ENCODE measurements at places on chromosomes 1 and 21. TPM values are rescaled to one million over a fixed set of nuclear protein-coding genes. Genes with fewer than 3 reads are reported as not detected.
A peak's percentile ranks its signal among the peaks of the same experiment; 100 is the strongest.

GRCh38 chr1:39187275-39188046 lies 17.0 kb upstream of the MACF1 start:
- no peak for DNase-seq

ADCY10 gene
- not detected for total RNA-seq

GRCh38 chr1:230647321-230647720 lies 5.0 kb downstream of the COG2 start:
- no peak for DNase-seq

GRCh38 chr1:214718724-214719123 lies 115.7 kb downstream of the CENPF start:
- DNase-seq, result no peak

- DNase-seq, result no peak
Observed at GRCh38 chr1:27560268-27561123, 43.4 kb downstream of the AHDC1 start.

- DNase-seq, result no peak
Observed at GRCh38 chr1:150142083-150142482, 7.6 kb upstream of the PLEKHO1 start.

GBP2 gene
- 82.6 TPM for total RNA-seq

DNA sequence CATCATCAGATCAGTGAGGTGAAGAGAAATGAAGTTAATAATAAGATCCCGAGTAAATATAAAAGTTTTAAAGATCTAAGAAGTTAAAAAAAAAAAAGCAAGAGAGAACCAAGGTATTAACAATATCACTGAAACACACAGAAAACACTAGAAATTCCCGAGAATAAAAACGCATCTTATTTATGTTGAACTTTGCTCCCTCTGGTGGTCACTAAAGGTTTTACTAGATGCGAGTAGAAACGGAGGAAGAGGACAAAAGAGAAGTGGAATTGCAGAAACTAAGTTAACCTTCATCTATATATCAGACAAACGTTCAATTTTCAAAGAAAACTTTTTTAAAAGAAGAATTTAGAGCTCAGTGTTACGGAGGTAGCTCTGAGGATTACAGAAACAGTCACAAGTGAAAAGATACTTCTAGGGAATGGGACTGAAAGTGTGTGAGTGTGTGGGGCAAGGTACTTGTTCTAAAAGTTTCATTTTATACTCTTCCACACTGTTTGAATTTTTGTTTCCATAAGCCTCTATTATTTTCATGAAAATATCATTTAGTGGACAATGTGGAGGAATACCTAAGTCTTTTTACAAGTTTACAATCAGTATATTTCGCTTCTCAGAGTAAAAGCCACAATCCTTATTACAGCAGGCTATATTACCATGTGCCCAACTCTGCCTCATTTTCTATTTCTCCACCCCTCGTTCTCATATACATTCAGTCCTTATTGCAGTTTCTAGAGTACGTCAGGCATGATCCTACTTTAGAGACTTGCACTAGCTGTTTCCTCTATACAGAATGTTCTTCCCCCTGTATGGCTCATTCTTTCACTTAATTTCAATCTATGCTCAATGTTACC lies 19.7 kb downstream of the ACBD6 start:
- DNase-seq, result no peak

DNA sequence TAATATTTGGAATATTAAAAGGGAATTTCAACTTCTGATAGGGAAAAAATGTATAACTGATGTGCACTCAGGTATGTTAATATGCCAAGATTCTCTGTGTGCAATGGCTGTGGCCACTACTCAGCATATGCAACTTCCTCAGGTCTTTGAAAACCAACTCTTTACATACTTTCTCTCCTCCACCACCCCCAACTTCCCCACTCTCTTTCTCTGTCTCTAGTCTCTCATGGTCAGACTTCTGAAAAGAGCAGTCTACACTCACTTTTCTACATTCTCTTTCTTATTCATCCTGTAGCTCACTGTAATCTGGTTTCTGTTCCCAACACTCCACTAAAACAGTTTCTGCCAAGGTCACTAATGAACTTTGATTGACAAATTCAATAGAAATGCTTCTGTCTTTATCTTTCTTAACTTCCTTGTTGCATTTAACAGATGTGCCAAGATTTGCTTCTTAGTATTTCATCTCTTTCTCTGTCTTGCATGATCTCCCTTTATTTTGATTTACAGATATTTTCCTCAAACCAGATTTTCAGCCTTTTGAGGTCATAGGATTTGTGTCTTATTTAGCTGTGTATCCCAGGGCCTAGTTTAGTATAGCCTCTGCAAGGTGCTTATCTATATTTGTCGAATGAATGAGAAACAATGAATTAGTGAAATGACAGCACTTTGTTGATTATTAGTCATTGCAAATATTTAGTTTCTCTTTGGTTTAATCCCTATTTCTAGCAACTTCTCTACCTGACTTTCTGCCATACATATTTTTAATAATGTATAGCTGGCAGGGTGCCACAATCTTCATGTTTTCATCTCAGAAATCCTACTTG lies 168.9 kb downstream of the LMO4 start:
- no peak for DNase-seq

DNA sequence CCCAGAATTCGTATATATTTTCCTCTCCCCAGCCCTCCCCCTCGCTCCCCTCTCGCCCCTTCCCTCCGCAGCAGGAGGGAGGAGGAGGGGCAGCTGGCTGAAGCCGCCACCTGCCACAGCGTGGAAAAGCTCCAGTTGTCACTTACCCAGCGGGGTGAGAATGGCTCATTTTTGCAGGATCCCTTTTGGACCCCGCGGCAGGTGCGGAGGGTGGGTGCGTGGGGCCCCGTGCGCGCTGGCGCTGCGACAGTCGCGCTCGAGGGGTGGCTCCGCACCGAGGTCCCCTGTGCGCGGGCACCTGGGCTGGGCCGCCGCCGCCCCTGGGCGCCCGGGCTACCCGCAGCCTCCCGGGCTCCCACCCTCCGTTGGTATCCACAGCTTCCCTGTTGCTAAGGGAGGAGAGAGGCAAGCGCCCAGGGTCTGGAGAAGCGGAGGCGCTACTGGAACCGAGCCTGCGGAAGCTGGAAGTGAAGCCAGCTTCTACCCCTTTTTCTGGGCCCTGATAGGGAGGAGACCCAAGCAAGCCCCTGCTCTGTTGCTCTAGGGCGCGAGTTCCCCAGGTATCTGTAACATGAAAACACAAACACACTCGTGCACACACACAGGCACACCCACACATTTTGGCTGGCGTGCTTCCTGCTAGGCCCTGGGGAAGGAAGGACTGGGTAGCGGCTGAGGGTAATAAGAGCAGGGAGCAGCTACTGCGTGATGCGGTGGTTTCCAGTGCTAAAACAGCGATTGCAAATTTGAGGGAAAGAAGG lies at the start of gene ERICH3:
ERICH3 (minus strand) TSS at position 442 of the 761 bp plus-strand sequence; CDS start at position 169, 273 bp downstream.
- peak; percentile 56 for DNase-seq

DNA sequence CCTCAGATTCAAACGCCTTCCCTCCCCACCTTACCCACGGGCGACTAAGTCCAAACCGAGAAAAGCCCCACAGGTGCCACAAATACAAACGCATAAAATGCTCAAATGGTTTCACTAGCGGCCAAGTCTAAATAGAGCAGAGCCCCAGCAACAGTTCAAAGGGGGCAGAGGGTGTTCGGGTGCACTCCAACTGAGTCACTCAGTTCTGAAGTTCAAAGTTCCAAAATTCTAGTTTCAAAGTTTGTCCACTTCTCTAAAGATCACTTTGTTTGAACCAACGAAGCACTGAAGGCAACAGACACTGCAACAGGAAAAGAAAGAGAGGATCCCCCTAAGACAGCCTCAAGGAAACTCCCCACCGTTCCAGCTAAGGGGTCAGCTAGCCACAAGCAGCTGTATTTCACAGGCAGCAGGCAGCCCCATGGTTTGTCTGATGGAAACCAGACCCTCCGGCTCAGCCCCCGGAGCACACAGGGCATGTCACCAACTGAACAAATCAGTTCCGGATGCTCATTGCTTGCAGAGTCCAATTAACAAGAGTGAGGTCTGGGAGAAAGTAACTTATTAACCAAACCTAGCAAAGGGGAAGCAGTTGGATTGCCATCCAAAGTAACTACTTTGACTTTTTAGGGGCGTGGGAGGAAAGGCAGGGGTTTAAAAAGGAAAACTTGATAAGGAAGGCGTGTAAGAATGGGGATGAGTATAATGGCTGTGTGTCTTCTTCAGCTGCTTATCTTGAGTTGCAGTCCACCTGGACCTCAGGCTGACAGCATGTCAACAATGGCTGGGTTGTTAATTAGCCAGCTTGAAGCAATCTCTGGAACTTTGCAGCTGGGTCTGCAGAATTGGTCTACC lies 1423.9 kb upstream of the PRMT6 start:
- DNase-seq, result no peak

S100A3 gene
- not detected for total RNA-seq

- no peak for DNase-seq
Observed at GRCh38 chr1:211553549-211553948, 25.4 kb downstream of the SLC30A1 start.

- no peak for DNase-seq
Observed at GRCh38 chr21:33949516-33950430, 34.2 kb upstream of the ATP5PO start.

- peak; percentile 76 for DNase-seq
Observed at GRCh38 chr1:9182784-9183257, 51.8 kb upstream of the H6PD start.

DNA sequence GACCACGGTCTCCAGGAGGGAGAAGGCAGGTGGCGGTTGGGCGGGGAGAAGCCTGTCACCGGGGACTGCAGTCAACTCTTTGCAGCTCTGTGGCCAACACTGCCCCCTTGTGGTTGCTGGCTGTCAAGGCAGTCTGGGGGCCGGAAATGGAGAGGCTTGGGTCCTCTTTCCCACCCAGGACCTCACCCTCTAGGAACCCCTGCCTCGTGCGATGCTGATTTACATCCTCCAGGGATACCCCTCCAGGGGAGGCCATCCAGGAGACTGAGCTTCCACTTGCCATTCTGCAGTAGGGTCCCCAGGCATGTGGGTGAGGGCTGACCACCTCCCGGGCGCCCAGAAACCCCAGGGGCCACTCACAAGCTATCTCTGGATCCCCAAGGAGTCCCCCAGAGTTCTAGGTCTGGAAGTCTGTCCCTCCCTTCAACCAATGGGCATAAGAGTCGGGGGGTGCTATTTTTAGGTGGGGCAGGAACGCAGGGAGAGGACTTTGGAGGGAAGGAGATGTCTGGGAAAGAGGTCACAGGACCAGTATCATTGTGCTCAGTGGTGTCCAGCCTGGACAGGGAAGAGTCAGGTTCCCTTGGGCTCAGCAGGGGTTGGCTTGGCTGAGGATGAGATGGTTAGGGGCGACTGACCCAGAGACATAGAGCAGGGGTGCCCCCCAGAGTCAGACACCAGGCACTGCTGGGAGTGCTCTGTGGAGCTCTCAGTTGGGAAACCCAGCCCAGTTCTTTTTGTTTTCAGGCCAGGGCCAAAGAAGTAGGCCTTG lies 7.1 kb upstream of the GPR61 start:
- DNase-seq, result peak; percentile 96
